Head of caudate nucleus (tissue), 42 donors: ENCODE measurements at places on chromosomes 7 and 10.

DNA sequence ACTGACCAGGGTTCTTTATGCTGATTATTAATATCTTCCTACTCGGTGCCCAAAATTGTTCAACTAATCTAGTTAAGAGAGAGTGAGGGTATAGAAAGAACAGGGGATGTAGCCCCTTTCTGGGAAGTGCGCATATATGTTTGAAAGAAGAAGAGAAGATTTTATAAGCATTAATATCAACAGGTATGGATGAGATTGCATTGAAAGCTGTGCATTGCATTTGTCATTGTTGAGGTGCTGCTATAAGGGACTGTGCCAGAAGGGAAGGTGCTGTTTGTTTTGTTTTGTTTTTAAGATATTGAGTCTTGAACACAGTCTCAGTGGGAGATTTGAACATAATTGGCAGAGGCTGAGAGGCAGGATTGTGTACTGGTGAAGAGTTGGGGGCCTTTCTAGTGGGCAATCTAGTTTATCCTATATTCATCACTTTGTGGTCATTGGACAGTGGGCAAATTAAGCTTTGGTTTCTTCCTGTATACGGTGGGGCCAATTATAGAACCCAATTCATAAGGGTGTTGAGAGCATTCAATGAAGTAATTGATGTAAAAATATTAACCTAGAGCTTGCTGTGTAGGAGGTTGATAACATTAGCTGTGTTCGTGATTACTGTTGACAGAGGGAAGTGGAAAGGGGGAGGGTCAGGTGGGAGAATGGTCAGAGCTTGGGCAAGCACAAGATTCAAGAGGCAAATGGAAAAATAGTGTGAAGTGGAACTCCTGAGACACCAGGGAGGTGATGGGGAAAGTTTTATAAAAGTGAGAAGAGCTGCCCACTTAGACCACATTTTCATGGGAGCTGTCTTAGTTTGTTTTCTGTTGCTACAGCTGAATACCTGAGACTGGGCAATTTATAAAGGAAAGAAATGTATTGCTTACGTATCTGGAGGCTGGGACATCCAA, 19.9 kb upstream of the PCGF5 start:
- DNase-seq, result no peak

DNA sequence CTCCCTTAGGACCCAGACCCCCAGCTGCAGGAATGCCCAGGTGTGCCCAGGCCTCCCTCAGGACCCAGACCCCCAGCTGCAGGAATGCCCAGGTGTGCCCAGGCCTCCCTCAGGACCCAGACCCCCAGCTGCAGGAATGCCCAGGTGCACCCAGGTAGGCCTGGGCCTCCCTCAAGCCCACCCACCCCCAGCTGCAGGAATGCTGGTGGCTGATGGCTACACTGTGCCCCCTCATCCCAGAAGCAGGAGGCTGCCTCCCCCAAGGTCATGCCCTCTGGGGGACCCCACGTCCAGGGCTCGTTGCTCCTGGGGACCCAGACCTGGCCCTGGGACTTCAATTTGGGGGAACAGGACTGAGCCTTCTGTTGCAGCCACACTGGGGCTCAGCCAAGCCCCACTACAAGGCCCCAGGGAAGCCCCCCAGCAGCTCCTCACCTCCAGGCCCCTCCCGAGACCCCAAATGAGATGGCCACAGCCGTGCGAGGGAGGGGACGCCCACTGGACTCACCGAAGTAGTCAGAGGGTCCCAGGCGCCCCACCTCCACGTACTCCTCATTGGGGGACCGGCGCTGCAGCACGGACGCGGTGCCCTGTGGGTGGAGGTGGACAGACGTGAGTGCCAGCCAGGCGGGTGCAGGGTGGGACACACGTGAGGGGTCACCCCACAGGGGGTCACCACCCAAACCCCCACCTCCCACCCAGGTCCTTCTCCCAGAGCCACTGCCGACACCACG, 31.4 kb upstream of the PDGFA start:
- no peak for DNase-seq

DNA sequence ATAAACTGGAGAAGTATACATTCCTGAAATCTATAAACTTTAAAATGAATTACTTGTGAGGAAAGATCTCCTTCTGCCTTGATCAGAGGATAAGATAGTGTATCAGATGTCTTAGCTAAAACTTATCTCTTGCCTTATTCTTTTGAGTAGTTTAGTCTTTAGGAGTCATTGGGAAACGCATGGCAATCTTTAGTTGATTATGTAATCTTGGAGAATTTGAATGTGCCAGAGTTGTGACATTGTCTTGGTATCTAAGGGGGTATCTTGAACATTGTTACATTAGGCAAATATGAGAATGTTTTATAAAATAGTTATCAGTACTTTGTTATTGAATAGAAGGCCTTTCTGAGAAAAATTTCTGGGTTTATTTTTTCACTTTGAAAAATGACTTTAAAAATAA, 61.6 kb upstream of the ADRA2A start:
- DNase-seq, result no peak

GRCh38 chr10:126595160-126595559, 75.3 kb downstream of the C10orf90 start:
- DNase-seq, result peak; percentile 80

- DNase-seq, result no peak
Observed at GRCh38 chr7:98215561-98216495, 4.6 kb downstream of the BHLHA15 start.

DNA sequence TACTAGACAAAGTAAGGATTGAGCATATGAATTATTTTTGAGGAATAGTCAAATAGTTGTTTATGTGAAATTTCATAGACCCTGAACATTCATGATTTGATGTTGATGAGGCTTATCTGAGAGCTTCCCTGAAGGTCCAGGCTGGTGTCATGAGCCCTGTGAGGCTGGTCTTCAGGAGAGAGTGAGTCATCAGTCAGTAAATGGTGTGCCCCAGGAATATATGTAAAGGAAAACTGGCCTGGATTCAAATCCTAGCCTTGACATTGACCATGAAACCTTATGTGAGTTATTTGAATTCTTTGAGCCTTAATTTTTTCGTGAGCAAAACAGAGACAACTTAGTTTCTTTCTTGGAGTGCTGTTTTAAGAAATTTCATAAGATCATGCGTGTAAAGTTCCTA, 6.2 kb downstream of the TMEM236 start:
- no peak for DNase-seq
